ENCODE measurements at places on chromosomes 1 and 21.

- no peak for DNase-seq
Measured at GRCh38 chr1:68344208-68344607, 105.5 kb downstream of the RPE65 start.

- no peak for DNase-seq
Measured at GRCh38 chr1:18819986-18820790, 39.3 kb downstream of the TAS1R2 start.

DNA sequence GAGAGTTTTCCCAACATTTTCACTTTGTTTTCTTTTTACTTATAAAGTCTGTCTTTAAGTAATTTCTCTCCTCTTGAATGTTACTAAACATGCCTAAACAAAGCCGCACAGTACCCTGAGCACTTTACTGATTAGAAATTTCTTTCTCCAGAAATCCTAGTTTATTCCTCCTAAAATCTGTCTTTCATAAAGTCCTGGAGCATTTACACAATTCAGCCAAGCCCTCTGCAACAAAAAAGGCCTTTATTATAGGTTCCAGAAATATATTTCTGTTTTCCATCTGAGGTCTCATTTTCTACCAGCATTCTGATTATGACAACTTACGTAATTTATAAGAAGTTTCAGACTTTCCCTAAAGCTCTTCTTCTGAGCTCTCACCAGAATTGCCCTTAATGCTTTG, 549.5 kb upstream of the OLFM3 start:
- no peak for DNase-seq

DNA sequence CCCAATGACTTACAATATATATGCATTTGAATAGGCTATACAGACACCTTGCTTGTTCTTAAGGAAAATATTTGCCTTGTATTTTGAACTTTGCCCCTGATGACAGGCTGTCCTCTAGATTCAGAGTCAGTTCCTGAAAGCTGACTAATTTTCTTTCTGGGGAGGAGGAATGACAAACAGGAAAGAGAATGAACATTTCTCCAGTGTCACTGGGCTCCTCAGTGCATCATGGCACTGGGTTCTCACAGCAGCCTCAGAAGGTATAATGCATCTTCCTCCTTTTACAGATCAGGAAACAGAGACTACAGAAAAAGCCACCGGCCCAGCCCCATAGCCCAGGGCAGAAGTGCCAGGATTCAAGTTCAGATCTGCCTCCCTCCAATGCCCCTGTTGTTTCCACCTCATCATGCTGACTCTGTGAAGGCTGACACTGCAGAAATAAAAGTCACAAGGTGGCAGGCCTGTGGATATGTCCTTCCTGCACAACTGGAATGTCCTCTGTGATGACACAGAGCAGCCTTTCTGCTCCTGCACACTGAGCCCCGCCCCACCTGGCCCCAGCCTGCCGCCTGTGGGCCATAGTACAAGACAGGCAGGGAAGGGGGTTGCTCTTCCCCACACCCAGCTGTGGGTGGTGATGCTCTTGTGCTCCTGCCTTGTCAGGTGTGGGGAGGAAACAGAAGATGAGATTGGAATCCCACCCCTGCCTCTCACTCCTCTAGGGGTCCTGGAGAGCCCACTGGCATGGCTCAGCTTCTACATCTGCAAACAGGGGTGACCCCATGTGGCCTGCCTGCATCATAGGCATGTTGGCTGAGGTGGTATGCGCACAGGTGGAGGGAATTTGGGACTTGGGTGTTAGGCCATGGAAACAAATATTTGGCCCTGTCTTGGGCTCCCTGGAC, 6.4 kb downstream of the TTC22 start:
- no peak for DNase-seq

DNA sequence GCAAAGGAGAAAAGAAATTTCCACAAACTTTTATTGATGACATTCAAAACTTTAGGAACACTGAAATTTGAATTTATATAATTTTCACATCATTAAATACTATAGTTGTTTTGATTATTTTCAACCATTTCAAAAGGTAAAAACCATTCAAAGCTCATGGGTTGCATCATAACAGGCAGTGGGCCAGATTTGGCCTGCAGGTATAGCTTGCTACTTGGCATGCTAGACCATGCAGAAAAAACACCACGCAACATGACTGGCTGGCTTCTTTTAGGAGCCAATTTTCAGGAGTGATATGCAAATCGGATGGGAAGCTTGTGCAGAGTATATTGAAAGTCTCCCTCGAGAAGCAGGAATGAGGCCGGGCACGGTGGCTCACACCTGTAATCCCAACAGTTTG, 144.8 kb downstream of the GLUL start:
- no peak for DNase-seq

- no peak for DNase-seq
Measured at GRCh38 chr1:66492424-66492823, 41.5 kb upstream of the SGIP1 start.

DNA sequence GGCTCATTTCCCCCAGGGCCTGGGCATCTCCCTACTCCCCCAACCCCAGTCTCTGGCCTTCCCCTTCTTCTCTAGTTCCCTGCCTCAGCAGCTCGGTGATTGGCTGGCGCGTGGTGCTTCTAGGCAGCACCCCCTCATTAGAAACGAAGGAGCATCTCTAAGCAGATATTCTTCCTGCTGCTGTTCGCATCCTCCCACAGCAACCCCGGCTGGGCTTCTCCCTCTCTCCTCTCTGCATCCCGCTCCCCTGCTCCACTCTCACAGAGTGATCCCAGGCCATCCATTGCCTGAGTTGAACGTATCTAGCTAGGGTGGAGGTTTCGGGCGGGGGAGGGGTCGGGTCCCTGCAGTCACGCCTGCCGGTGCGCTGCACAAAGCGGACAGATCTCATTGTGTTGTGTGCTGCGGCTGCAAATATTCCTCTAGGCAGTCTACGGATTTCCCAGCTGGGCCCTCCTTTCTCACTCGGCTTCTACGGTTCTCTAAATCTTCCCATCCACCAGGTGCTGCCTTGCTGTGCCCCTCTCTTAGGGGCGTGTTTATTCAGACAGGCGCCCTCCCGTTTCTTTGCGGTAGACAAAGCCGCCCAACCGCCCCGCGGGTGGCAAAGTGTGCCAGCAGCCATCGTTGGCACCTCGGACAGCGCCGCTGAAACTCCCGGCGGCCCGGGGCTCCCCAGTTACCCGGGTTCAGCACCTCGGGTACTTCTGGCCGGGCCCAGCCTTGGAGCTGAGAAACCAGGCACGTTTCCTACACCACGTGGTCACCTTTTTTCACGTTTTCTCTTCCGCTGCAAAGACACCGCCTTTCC, 2.2 kb downstream of the CACNA1E start:
- no peak for DNase-seq

- DNase-seq = no peak
Measured at GRCh38 chr21:37165586-37165985, 92.5 kb downstream of the TTC3 start.

DNA sequence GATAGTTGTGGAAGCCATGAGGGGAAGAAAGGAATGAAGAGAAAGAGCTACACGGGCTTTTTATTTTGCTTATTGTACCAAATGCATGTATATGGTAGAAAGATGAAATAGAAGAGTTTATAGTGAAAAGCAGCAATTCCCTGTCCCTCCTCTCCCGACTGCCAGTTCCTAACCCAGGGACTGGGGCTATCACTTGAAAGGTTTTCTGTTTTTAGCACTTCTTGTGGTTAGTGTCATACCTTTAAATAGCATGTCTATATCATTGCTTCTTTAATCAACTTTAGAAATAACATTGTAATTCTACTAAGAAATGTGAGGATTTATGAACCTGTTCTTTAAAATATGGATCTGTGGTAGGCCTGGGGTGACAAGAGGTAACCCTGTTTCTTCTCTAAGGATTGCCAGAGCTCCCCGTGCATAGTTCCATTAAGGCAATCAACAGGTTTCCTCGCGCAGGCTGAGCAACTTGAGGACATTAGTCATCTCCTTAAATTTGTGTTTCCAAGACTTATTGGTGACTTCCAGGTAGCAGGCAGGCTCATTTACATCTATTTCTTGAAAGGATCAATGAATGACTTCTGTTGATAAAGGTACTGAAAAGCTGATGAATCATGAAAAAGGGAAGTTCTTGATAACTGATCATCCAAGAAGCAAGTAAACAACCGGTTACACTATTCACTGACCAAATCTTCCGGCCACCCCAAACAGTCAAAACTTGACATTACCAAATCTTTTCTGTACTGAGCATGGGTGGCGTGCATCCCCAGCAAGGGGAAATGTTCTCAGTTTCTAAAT, 37.8 kb upstream of the S1PR1 start:
- no peak for DNase-seq

DNA sequence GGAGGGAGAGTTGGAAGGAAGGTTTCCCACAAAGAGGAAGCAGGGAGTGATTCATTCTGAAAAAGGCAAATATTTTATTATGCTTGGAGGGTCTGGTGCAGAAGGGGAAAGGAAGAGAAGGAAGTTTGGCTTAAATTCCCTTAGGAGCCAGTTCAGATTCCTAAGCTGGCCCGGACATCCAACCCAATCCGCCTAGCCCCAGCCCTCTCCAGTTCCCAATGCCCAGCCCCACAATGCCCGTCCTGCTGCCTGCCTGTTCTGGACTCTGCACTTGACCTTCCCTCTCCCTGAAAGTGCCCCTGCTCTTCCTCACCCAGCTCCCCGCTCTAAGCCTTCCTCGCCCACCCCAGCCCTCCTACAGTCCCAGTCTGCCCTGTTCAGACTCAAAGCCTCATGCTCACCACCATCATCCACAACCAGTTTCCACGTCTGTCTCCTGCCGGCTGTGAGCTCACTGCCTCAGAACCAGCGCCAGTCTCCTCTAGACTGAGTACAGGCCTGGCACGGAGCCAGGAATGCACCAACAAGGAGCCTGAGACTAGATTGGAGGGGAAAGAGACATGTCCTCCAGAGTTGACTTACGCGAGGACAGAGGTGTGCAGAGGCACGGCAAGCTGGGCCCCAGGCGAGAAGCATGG, 18.9 kb downstream of the CAPN2 start:
- DNase-seq = no peak

DNA sequence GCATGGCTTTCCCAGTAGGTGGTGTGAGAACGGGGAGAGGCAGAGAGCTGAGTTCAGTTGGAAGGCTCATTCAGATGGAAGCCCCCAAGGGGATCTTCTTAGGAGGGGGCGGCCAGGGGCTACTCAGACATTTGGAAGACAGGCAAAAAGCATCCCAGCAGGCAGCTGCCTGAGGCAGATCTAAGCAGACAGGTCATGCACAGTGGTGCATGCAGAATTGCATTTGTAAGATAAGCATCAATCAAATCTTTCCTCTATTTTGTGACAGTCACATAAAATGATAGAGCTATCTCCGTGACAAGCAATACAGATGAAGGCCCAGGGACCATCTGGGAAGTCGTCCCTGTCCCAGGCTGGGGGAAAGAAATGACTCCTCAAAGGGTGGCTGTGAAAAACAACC, 3.8 kb downstream of the RAB3B start:
- no peak for DNase-seq

- DNase-seq = no peak
Measured at GRCh38 chr1:201752333-201752732, 76.6 kb upstream of the IPO9 start.

- no peak for DNase-seq
Measured at GRCh38 chr21:31220575-31220974, 123.5 kb downstream of the TIAM1 start.

DNA sequence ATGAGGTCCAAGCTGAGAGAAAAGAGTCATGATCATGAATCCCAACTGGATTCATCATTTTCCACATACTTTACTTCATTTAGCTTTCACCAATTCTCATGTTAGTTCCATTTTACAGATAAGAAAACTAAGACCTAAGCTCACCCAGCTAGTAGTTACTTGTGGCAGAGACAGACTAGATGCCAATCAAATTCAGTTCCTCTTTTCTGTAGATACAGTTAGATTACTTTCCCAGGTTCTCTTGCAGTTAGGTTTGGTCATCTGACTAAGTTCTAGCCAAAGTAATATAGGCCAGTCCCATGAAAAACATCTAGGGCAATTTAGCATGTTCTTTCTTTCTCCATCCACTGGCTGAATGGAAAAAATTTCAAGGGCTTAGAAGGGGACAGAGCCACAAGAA, 8.9 kb upstream of the KCND3 start:
- no peak for DNase-seq

GRCh38 chr1:228994676-228995594, 259.7 kb downstream of the RHOU start:
- DNase-seq = no peak

DNA sequence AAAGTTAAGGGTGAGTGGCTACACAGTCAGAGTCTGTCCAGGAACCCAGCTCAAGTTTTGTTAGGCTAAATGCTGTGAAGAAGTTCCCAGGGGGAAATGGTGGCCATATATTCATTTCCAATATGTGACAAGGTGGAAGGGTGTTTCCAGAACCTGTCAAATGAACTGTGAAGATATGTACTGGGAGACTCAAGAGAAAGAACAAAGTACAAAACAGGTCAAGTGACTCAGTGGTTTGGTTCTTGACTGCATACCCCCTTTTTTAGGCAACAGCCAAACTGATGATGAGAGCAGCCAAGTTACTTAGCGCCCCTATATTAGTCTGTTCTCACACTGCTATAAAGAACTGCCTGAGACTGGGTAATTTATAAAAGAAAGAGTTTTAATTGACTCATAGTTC, 18.6 kb upstream of the FBXO28 start:
- DNase-seq = no peak

- no peak for DNase-seq
Measured at GRCh38 chr1:15950763-15951295, 25.1 kb downstream of the ZBTB17 start.

- no peak for DNase-seq
Measured at GRCh38 chr1:54355931-54356679, 50.1 kb downstream of the SSBP3 start.

GRCh38 chr21:36125512-36126207, 9.2 kb upstream of the CBR3 start:
- no peak for DNase-seq

- no peak for DNase-seq
Measured at GRCh38 chr1:24553931-24554330, 2.0 kb upstream of the NCMAP start.

DNA sequence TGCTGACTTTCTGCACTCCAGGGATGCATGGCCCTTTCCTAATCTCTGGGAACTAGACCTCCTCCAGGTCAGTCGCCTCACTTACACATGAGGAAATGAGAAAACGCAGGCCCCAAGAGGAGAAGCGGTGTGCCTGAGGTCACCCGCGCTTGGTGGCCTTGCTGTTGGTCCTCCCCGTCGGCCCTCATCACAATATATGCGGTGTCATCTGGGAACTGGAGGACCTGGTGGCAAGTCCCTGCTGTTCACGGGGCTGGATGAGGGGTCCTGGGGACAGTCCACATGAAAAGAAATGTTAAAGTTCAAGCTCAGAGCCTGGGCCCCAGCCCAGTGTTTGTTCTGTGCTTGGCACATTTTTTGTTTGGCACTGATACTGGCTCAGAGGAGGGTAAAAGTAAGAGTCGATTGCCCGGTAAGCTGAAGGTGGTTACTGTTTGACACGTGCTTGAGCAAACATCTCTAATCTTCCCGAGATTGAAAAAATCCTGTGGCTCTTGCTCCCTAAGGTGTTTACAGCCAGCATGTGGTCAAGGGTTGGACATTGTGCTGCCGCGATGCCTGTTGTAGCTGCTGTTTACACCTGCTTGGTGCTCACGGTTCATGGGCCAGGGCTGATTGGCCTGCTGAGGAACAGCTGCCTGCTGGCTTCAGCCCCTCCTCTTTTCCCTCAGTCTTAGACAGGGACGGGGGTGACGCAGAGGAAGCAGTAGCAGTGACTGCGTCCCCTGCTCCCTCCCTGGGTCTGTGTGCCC, 5.2 kb downstream of the COQ8A start:
- no peak for DNase-seq

GRCh38 chr1:44543786-44544185, 130.5 kb downstream of the TMEM53 start:
- no peak for DNase-seq

GRCh38 chr1:164155347-164155746, 403.6 kb upstream of the PBX1 start:
- no peak for DNase-seq

Data from BJ (cell line).